ENCODE measurements at places on chromosomes 6 and 20.

DNA sequence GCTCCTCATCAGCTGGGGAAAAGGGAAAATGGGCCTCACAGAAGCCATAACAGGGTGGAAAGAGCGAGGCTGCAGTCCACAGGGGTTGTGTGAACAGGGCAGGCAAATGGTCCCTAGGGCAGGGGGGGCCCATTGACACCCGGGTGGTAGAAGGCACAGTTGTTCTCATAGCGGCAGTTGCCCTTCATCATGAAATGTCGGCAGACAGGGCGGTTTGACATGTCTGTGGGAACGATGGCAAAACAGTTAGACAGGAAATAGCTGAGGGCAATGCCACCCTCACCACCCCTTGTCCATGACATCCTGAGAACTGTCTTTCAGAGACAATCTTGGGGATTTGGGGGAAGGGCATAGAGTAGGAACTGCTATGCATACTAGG, 15.6 kb downstream of the PPP1R10 start:
- DNase-seq: no peak

GRCh38 chr6:43246301-43247113, 3.2 kb downstream of the TTBK1 start:
- no peak for DNase-seq

GRCh38 chr6:21539621-21540100, 53.9 kb upstream of the SOX4 start:
- DNase-seq: no peak

DNA sequence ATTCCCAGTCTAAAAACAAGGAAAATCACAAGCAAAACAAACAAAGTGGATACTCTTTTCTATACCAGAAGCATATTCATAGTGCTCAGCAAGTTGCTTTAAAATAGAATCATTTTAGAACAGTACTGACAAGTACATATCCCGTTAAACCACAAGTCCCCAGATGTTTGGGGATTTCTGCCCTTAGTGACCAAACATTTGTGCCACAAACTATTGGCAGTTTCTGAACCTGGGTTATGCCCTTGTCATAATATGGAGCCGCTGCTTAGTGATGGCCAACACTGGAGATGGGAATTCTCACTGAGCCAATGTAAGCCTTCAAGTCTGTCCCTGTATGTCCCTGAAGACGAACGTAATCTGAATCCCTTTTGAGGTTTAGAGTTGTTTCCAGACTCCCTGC, 436.7 kb upstream of the JAG1 start:
- no peak for DNase-seq

DNA sequence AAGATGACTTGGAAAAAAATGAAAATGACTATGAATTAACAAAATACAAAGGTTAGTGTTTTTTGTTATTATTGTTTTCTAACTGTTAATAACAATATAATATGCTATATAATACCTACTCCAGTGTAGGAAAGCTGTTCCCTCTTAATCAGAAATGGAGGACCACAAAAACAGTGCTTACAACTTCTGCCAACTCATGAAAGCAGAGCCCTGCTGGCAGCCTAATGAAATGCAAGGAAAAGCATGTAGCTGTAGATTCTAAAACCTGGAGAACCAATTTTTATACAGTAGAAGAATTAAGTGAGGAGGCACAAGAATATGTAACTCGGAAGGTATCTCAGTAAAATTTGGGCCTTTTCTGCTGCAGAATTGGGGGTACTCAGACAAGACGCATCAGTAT, 29.4 kb downstream of the PHIP start:
- DNase-seq: no peak

DNA sequence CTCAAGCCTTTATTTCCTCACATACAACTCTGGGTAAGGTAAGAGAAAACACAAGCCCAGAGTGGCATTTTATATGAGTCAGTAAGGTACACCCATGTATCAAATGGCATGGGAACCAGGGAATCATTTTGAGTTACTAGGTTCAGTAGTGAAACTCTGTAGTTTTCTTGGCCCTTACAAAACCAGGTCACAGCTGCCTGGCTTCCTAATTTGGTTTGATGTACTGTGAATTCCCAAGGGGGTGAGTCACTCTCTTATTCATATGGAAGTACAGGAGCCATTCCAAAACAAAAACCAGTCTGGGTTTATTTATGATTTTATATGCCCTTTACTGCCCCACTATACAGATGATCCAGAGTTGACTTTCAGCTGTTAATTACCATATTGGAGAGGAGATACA, 70.7 kb downstream of the PDE7B start:
- no peak for DNase-seq

DNA sequence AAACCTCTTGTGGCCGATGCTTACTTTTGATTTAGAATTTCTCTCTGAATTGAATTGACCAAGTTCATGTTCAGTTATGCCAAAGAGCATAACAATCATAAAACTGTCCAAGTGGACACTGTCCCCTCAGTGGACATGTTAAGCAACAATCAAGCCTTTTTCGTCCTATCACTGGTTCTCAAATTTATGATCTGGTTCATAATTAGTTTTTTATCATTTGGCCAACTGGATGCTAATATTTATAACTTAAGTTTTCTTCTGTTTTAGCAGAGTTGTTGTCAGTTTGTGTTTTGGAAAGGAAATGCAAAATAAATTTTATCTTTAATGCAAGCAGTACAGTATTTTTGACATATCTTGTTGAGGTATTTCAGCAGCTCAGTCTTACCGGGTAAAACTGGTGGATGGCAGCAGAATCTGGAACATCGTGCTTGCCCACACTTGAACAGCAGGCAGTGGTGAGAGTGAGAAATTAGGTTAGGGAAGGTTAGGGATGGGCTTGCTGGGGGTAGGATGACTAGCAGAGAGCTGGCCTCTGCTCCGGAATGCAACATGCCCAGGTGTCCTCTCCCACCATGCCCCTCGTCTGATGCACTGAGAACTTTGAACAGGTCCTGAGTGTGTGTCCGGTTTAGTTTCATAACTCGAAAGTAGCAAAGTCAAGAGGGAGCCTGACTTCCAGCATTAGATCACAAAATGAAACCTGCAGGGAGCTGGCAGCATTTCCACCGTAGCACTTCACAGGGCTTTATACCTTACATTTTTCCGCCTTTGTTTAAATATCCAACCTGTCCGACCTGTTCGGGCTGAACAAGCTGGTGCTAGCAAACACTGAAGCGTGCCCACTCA, 93.1 kb downstream of the RREB1 start:
- DNase-seq: no peak

DNA sequence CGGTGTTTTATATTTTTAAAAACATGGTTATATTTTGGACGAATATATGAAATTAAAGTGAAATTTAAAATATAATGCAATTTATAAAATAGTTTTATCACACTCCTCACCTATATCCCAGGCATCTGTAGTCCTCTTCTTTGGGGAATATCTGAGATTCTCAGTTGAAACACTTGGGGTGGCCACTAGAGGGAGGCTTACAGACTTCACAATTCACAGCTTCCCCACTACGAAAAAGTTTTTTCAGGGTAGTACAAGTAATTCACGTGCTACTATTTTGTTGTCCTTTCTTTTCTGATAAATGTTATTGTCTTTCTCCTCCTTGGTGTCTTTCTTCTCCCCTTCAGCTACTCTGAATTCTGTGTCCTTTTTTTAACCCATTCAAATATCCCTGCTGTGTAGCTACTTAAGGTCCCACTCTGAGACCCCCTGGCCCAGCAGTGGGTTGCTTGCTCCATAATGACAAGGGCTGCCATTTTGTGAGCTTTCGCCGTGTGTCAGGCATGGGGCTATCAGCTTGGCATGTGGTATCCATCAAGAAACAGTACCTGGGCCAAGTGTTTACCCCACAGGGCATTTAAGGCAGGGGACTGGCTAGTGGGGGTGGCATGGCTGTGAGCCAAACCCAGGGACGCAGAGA, 43.6 kb upstream of the PHACTR3 start:
- no peak for DNase-seq

- no peak for DNase-seq
Measured at GRCh38 chr6:162294029-162294428, 433.5 kb downstream of the PRKN start.

- no peak for DNase-seq
Measured at GRCh38 chr6:41392246-41392645, 56.8 kb downstream of the NCR2 start.

GRCh38 chr6:111870051-111870741, 3.1 kb downstream of the FYN start:
- DNase-seq: no peak

Measured in activated CD8-positive, alpha-beta memory T cell treated with anti-CD3 and anti-CD28 coated beads for 1 hour (primary cell).